ENCODE measurements at places on chromosomes 16 and 17. TPM values are rescaled to one million over a fixed set of nuclear protein-coding genes. Genes with fewer than 3 reads are reported as not detected.
A peak's percentile ranks its signal among the peaks of the same experiment; 100 is the strongest.

DNA sequence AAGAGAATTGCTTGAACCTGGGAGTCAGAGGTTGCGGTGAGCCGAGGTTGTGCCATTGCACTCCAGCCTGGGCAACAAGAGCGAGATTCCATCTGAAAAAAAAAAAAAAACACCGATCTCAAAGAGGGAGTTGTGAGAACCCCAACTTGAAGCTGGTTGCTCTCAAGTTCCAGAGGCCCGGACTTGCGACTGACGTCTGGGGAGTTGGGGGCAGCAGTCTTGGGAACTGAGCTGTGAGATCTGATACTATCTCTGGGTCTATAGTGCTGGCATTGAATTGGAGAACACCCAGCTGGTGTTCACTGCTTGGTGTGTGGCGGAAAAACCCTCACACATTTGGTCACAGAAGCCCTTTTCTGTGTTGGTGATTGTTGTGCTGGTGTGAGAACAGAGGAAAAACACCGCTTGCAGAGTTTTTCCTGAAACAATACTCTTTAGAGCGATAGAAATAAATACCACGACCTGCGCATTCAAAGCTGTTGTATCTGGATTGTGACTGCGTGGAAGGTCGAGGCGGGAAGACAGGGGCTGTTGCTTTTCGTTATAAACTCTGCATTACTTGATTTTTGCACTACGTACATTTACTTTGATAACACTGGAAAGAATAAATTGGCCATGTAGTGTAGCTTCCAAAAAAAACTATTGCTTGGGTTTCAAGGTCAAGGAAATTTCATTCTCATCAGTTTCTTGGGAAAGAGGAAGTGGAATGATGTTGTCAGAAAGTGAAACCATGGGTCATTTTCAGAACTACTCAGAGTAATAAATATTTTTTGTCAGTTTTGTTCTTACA is 8.8 kb downstream of the SCIMP start:
- H3K4me3 ChIP-seq = no peak overlapping the region
- H3K27me3 ChIP-seq = no peaks in the 10 kb centered on the region
- no peaks in the 10 kb centered on the region for H3K4me1 ChIP-seq
- DNase-seq = no peak
- H3K27ac ChIP-seq = no peak overlapping the region
- H3K36me3 ChIP-seq = no peaks in the 10 kb centered on the region

GRCh38 chr16:67594256-67594915 is 32.1 kb downstream of the CTCF start:
- H3K4me1 ChIP-seq = peaks cover 10% of the 10 kb centered on the region
- no peaks in the 10 kb centered on the region for H3K27me3 ChIP-seq
- DNase-seq = no peak
- no peaks in the 10 kb centered on the region for H3K36me3 ChIP-seq

GRCh38 chr17:82230609-82231311 is 1.9 kb downstream of the SLC16A3 start:
- peak overlapping the region; percentile 98 for H3K4me3 ChIP-seq
- peaks cover 3% of the 10 kb centered on the region for H3K4me1 ChIP-seq
- no peaks in the 10 kb centered on the region for H3K27me3 ChIP-seq
- no peaks in the 10 kb centered on the region for H3K36me3 ChIP-seq
- DNase-seq = peak; percentile 95
- peak overlapping the region; percentile 71 for H3K27ac ChIP-seq

DNA sequence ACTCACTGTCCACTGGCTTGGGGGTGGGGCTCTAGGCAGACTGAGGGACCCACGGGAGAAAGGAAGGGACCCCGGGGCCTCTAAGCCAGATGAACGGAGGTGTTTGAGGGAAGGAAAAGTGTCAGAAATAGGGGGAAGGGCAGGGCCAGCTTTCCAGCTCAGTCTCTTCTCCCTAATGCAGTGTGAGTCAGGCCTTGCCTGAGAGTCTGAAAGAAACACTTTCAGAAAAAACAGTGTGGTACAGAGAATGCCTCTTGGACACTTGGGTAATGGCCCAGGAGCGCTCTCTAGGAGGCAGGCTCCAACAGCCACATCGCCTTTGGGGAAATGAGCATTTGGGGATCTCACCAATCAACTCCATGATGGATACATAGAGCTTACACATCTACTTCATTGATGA is 46.9 kb downstream of the NDEL1 start:
- H3K27me3 ChIP-seq = no peaks in the 10 kb centered on the region
- peak; percentile 48 for DNase-seq
- H3K27ac ChIP-seq = no peak overlapping the region
- H3K4me3 ChIP-seq = no peak overlapping the region
- H3K36me3 ChIP-seq = peaks cover 30% of the 10 kb centered on the region

DNA sequence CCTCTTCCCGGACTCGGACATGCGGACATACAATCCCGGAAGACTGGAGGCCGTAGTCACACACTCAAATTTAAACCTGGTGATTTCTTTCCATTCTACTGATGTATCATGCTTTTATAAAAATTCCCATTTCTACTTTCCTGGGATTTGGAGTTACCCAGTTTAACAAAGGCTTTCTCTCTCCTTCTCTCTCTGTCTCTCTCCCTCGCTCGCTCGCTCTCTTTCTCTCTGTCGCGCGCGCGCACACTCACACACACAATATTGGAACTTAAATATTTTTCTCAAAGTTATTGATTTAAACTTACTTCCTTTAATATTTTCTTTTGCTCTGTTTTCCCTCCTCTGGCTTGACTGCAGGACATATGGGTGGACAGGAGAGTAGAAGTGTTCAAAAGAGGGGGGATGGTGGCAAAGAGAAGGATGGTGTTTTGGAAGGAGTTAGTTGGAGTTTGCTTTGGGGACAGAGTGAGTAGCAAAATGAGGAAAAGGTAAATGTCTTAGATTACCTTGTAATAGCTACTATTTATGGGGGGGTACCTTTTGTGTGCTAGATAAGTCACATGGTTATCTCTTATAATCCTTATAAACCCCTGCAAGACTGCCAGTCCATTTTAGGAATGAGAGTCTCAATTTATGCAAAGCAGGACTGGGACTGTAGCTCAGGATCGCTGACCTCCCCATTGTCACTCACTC is 878 bp upstream of the TRIM25 start:
- peak overlapping the region; percentile 90 for H3K4me3 ChIP-seq
- no peaks in the 10 kb centered on the region for H3K36me3 ChIP-seq
- peak; percentile 68 for DNase-seq
- no peaks in the 10 kb centered on the region for H3K27me3 ChIP-seq

GRCh38 chr16:51167170-51167895 is 16.3 kb upstream of the SALL1 start:
- DNase-seq = no peak
- H3K4me1 ChIP-seq = peaks cover 35% of the 10 kb centered on the region
- no peaks in the 10 kb centered on the region for H3K36me3 ChIP-seq
- no peak overlapping the region for H3K4me3 ChIP-seq

- DNase-seq = no peak
- no peak overlapping the region for H3K4me3 ChIP-seq
- H3K27ac ChIP-seq = no peak overlapping the region
- no peaks in the 10 kb centered on the region for H3K27me3 ChIP-seq
- H3K4me1 ChIP-seq = no peaks in the 10 kb centered on the region
Measured at GRCh38 chr17:61175298-61176142, 224.1 kb upstream of the TBX2 start.

ALOX12 gene
- total RNA-seq = not detected

- H3K36me3 ChIP-seq = no peaks in the 10 kb centered on the region
- H3K27me3 ChIP-seq = no peaks in the 10 kb centered on the region
- H3K4me1 ChIP-seq = no peaks in the 10 kb centered on the region
- H3K4me3 ChIP-seq = peak overlapping the region; percentile 75
Measured at GRCh38 chr17:489758-490329, 137.2 kb upstream of the RPH3AL start.

DNA sequence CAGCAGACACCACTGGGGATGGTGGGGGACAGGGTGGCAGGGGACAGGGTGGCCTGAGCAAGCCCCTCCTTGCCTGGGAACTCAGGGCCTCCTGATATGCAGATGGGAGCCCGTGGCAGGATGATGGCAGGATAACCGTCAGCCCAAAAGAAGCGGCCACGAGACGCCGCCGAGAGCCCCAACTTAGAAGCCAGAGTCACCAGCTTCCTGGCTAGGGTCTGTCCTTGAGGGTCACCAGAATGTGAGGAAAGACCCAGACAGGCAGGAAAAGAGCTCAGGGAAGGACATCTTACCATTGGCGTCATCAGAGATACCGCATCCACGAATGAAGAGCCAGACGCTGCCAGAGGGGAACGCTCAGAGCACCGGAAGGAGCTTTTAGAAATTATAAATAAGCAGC is 19.4 kb downstream of the RAB40C start:
- H3K36me3 ChIP-seq = no peaks in the 10 kb centered on the region
- no peak overlapping the region for H3K27ac ChIP-seq
- no peak for DNase-seq

- 0 out of 2 replicates have a peak overlapping the region, but pooled peaks have one; percentile 16 for H3K4me3 ChIP-seq
- H3K27me3 ChIP-seq = no peaks in the 10 kb centered on the region
- peaks cover 44% of the 10 kb centered on the region for H3K36me3 ChIP-seq
- peak overlapping the region; percentile 88 for H3K27ac ChIP-seq
- peak; percentile 99 for DNase-seq
Measured at GRCh38 chr17:41910701-41911391, 7.9 kb downstream of the ACLY start.

GUCY2D gene
- 0.22 TPM for total RNA-seq

ACD gene
- total RNA-seq = 25.8 TPM

TBC1D3H gene
- total RNA-seq = not detected

IL17C gene
- not detected for total RNA-seq

OR3A3 gene
- not detected for total RNA-seq

DNA sequence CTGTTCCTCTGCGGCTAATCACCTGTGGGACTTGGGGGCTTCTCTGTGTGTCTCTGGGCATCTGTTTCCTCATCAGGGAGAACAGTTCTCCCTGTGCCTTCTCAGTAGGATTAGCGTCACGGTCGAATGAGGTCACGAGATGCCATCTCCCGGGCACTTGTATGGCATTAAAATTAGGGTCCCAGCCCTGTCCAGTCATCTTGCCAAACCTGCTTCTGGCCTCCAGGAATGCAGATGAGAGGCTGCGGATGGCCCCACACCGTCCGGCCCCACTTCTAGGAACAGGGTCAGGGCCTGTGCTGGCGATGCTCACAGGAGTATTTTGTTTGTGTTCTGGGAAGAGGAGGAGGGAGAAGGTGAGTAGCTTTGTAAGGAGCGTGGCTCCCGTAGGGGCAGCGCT is 58.5 kb downstream of the OR1D5 start:
- H3K36me3 ChIP-seq = no peaks in the 10 kb centered on the region
- DNase-seq = no peak
- H3K4me3 ChIP-seq = no peak overlapping the region
- H3K27me3 ChIP-seq = no peaks in the 10 kb centered on the region
- H3K27ac ChIP-seq = no peak overlapping the region
- H3K4me1 ChIP-seq = peaks cover 5% of the 10 kb centered on the region

GRCh38 chr17:7016886-7017826 is 4.7 kb downstream of the RNASEK start:
- H3K36me3 ChIP-seq = no peaks in the 10 kb centered on the region
- H3K4me1 ChIP-seq = peaks cover 33% of the 10 kb centered on the region
- H3K27ac ChIP-seq = no peak overlapping the region
- H3K27me3 ChIP-seq = no peaks in the 10 kb centered on the region

KCTD5 gene
- total RNA-seq = 38.3 TPM

WFIKKN2 gene
- total RNA-seq = not detected

DNA sequence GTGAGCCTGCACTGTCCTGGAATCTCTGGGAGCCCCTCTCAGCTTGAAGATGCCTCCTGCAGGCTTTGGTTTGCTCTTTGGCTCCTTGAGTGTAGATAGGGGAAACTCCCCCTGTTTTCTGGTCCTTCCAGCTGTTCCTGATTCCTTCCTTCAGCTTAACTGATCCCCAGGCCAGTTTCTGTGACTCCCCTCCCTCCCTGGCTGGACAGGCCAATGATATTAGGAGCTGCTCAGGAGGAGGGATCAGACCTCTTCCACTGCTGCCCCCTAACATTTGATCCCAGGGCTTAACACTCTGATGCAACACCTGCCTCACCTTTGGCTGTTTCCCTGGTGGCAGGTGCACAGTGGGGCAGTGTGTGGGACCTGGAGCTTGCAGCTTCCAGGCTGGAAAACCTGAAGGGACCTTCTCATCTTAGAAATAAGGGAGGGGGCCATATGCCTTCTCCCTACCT is at the start of gene TAC4:
TAC4 (minus strand) TSS at position 51 of the 455 bp plus-strand sequence. CDS start 52 bp downstream, outside the sequence.
- DNase-seq = no peak
- no peak within 1 kb of the TSS for H3K4me3 ChIP-seq
- H3K27me3 ChIP-seq = no peaks in the 10 kb centered on the region
- H3K27ac ChIP-seq = no peak within 1 kb of the TSS
- peaks cover 7% of the 10 kb centered on the region for H3K4me1 ChIP-seq
- H3K36me3 ChIP-seq = no peaks in the 10 kb centered on the region

DNA sequence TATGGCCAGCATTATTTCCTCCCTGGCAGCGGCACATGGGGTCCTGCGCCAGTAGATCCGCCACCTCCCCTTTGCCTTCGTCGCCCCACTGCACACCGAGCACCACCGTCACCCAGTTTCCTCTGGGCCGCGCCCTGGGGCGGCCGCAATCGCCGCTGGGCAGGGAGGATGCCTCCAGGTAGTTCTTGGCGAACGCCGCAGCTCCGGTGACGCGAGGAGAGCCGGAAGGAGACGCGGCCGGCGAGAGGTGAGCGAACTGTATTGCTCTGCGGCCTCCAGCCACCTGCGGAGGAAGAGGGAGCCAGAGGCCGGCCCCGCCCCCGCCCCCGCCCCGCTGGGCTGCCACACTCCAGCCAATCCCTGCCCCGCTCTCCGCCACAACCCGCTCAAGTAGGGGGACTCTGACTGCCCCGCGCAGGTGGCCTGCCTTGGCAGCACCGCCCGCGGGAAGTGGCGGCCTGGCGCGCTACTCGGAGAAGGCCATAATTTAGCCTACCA is 11.8 kb upstream of the SLFN13 start:
- no peaks in the 10 kb centered on the region for H3K4me1 ChIP-seq
- no peak overlapping the region for H3K27ac ChIP-seq
- H3K27me3 ChIP-seq = peaks cover 67% of the 10 kb centered on the region
- no peak overlapping the region for H3K4me3 ChIP-seq
- DNase-seq = no peak
- H3K36me3 ChIP-seq = no peaks in the 10 kb centered on the region

DNA sequence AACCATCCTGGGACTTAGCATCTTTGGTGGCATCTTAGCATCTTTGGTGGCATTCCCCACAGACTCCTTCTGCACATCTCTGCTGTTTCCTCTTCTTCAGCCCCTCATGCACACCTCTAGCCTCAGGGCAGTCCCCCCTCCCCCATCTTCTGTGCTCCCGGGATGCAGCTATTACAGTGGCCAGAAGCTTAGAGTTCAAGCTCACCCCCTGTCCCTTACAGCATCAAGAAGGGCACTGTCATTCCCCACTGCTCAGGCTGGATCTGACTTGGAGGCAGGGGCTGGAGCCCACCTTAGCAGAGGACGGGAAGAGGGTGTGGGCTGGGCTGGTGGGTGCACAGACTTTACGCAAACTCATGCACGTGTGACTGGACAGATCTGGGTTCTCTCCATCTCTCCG is 650 bp downstream of the EPN3 start:
- no peaks in the 10 kb centered on the region for H3K36me3 ChIP-seq
- H3K4me1 ChIP-seq = peaks cover 8% of the 10 kb centered on the region
- no peak overlapping the region for H3K27ac ChIP-seq
- H3K4me3 ChIP-seq = no peak overlapping the region
- no peak for DNase-seq

Measured in GM23248 (cell line).